Heart right ventricle (tissue), 16 donors: ENCODE measurements at places on chromosomes 16 and 17. TPM values are rescaled to one million over a fixed set of nuclear protein-coding genes. Genes with fewer than 3 reads are reported as not detected.

The PRR29 gene
- total RNA-seq: 0.24 TPM

The HSF5 gene
- total RNA-seq: not detected

The CACNG5 gene
- not detected for total RNA-seq

The PMP22 gene
- 195 TPM for total RNA-seq

The PLEKHH3 gene
- total RNA-seq: 21.6 TPM

The PIPOX gene
- 1.3 TPM for total RNA-seq
